Left lung (tissue), 14 donors: ENCODE measurements at places on chromosomes 4 and X. TPM values are rescaled to one million over a fixed set of nuclear protein-coding genes. Genes with fewer than 3 reads are reported as not detected.

GRCh38 chrX:104697294-104697693 lies 131.3 kb downstream of the IL1RAPL2 start:
- no peaks in the 10 kb centered on the region for H3K36me3 ChIP-seq
- H3K27ac ChIP-seq, result no peak overlapping the region
- DNase-seq, result no peak
- no peaks in the 10 kb centered on the region for H3K4me1 ChIP-seq
- H3K4me3 ChIP-seq, result no peak overlapping the region
- no peaks in the 10 kb centered on the region for H3K27me3 ChIP-seq

DNA sequence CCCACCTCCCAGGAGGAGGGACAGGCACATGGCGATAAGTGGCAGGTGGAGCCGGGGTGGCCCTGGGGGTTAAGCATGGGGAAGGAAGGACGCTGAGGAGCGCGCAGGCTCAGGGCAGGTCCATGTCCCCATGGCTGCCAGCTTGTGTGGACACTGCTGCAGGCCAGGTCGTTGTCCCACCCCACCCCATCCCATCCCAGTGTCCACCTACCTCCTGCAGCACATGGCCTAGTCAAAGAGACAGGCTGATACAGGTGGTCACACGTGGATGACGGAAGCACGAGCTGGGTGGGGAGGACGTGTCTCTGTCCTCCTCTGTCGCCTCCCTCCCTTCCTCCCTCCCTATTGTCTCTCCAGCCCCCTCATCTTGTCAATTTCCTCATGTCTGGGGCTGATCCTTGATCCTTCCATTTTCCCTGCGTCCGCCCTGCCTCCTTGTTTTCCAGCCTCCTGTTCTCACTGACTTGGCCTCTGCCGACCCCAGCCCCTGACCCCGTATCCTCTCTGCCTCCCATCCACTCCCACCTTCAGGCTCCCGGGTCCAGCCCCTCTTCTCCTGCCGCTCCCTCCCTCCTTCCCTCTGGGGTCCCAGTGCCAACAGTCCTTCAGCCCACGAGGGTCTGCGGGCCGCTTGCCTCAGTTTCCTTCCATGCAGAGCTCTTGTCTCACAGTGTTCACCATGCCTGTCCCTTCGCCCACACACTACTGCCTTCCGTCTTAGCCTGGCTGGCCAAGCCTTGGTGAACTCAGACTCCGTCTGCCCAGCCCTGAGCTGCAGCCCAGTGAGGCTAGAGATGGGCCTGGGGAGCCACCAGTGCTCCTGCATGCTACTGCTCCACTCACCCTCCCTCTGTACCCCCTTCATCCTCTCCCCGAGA lies 15.5 kb upstream of the ADD1 start:
- no peak overlapping the region for H3K4me3 ChIP-seq
- no peaks in the 10 kb centered on the region for H3K4me1 ChIP-seq
- no peaks in the 10 kb centered on the region for H3K27me3 ChIP-seq

ADGRG2 gene
- 2.4 TPM for total RNA-seq

DNA sequence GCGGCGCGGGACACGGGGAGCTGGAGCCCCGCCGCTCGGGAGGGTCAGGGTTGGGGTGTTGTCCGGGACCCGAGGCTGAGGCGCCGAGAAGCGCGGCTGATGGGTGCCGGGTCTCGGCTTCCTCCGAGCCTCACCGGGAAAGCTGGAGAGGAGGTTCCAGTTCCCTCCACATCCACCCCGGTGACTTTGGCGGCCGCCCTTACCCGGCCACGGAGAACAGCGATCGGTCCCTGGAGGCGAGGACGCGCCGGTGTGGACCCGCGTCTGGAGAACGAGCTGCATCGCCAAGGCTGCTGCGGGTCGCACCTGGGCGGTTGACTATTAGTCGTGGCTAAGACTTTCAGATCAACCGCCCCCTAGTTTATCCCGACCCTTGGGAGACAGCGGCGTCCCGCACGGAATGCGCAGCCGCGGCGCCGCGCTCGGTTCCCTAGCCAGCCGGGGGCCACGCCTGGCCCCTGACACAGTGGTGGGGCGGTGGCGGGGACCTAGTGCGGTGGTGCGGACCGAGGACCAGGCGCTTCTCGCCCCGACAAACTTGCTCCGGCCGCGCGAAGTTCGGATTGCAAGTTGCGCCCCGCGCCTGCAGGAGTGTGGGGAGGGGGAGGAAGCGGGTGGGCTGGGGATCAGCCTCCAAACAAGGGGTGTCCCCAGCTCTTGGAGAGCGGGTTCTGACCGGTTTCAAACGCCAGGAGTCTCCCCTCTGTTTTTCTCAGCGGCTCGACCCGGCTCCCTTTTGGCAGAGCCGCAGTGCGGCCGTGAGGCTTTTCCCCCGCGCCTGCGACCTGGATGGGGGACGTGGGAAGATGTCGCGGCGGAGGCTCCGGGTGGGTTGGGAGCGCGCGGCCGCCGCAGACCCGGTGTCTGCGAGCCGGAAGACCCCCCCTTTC lies 568 bp downstream of the FHDC1 start:
- peak overlapping the region; percentile 58 for H3K4me3 ChIP-seq
- peaks cover 5% of the 10 kb centered on the region for H3K27me3 ChIP-seq
- peaks cover 33% of the 10 kb centered on the region for H3K4me1 ChIP-seq
- H3K36me3 ChIP-seq, result no peaks in the 10 kb centered on the region
- DNase-seq, result peak; percentile 85
- peak overlapping the region; percentile 82 for H3K27ac ChIP-seq

- DNase-seq, result no peak
- H3K27ac ChIP-seq, result no peak overlapping the region
- H3K36me3 ChIP-seq, result no peaks in the 10 kb centered on the region
- H3K27me3 ChIP-seq, result no peaks in the 10 kb centered on the region
These were observed 46.6 kb upstream of the DHX15 start for GRCh38 chr4:24630937-24631336.

DNA sequence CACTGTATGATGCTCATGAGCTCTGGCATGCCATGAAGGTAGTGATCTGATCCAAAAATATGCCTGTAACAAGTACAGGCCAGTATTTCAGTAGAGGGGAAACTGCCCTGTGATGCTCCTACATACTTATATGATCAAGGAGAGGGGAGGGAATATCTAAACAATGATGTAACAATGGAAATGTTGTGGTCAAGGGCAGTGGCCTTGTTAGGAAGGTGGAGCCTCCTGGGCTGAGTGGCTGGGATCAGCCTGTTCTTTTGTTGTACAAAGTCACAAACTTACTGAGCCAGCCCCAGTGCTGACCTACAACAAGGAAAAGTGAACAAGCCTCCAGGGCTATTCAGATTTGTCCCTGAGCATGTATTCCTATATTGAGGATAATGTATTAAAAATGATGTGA lies 70.3 kb downstream of the ANXA10 start:
- no peak for DNase-seq
- no peaks in the 10 kb centered on the region for H3K4me1 ChIP-seq
- H3K36me3 ChIP-seq, result no peaks in the 10 kb centered on the region
- no peak overlapping the region for H3K27ac ChIP-seq
- no peak overlapping the region for H3K4me3 ChIP-seq

SERPINA7 gene
- not detected for total RNA-seq

ELMOD2 gene
- 29.4 TPM for total RNA-seq

DNA sequence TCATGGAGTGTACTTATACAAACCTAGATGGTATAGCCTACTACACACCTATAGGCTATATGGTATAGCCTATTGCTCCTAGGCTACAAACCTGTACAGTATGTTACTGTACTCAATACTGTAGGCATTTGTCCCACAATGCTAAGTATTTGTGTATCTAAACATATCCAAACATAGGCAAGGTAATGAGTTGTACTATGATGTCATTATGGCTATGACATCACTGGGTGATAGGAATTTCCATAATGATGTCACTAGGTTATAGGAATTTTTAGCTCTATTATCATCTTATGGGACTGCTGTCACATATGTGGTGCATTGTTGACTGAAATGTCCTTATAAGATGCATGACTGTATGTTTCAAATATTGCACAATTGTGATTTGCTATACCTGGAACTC lies 5.5 kb upstream of the PAGE1 start:
- H3K4me3 ChIP-seq, result no peak overlapping the region
- H3K36me3 ChIP-seq, result no peaks in the 10 kb centered on the region
- H3K27me3 ChIP-seq, result no peaks in the 10 kb centered on the region
- no peaks in the 10 kb centered on the region for H3K4me1 ChIP-seq
- no peak for DNase-seq
- no peak overlapping the region for H3K27ac ChIP-seq

- H3K36me3 ChIP-seq, result no peaks in the 10 kb centered on the region
- H3K4me3 ChIP-seq, result no peak overlapping the region
- no peaks in the 10 kb centered on the region for H3K4me1 ChIP-seq
- H3K27me3 ChIP-seq, result no peaks in the 10 kb centered on the region
- DNase-seq, result no peak
These were observed 433.9 kb upstream of the ATOH1 start for GRCh38 chr4:93394545-93395081.

GAB1 gene
- 54.1 TPM for total RNA-seq

GSX2 gene
- not detected for total RNA-seq

RBM47 gene
- total RNA-seq, result 83.5 TPM

DNA sequence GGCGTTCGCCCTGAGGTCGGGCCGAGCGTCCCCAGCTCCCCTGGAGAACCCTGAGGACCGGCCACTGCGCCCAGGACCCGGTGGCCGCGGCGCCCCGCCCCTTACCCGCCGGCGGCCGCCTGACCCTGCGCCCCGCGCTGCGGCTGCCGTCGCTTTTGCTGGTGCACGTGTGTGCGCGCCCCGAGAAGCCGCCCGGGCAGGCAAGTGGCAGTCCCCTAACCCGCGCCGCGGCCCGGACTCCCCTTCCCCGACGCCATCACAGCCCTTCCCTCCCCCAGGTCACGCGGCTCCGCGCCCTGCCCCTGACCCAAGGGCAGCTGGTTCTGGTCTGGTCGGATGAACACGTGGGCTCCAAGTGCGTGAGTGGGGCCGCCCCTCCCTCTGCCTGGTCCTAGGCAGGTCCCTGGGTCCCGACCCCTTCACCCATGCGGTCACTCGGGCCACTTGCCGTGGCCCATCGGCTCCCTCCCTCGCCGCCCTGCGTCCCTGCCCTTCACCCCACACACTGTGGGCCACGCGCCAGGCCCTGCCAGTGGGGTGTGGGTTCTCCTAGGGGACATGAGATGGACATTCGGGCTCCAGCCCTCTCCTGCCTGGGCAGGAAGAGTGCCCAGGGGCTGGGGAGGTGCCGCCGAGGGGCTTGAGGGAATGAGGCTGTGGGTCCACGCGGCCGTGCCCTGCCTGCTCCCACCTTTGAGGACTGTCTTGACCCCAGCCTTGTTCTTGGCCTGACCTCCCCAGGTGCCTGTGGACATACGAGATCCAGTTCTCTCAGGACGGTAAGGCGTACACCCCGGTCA lies 8.0 kb upstream of the FGFRL1 start:
- H3K4me3 ChIP-seq, result no peak overlapping the region
- H3K4me1 ChIP-seq, result peaks cover 19% of the 10 kb centered on the region
- no peaks in the 10 kb centered on the region for H3K36me3 ChIP-seq
- no peak overlapping the region for H3K27ac ChIP-seq

DNA sequence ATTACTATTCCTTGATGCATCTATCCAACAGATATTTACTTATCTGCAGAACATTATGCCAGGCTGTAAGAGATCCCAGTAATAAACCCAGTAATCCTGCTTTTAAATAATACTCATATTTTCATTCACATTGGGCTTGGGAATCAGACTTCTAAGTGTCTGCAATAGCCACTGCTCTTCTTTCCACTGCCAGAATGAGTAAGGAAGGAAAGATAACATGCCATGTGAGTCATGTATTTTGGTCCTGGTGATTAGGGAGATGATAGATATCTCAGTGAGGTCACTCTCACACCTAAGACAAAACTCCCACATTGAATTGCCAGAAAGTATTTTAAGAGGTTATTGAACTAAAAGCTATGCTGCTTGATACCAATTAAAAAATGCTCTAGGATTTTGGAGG lies 13.9 kb upstream of the HEPH start:
- H3K27ac ChIP-seq, result no peak overlapping the region
- H3K36me3 ChIP-seq, result no peaks in the 10 kb centered on the region
- H3K4me1 ChIP-seq, result no peaks in the 10 kb centered on the region
- no peaks in the 10 kb centered on the region for H3K27me3 ChIP-seq
- no peak overlapping the region for H3K4me3 ChIP-seq
- no peak for DNase-seq

DNA sequence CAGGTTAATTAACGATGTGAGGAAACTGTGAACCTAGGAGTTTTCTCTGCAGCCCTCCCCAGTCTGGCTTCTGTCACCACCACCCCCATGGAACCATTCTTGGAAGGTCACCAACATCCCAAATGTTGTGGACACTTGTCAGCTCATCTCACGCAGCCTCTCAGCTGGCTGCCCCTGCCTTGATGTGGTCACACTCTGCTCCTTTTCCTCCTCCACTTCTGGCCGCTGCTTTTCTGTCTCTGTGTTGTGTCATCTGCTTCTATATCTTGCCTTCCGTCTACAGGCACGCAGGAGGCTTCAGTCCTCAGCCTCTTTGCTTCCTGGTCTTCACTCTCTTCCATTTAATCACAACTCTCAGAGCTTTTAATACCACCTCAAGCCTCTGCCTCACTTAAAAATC lies 371.5 kb upstream of the SLIT2 start:
- no peaks in the 10 kb centered on the region for H3K4me1 ChIP-seq
- H3K36me3 ChIP-seq, result no peaks in the 10 kb centered on the region
- no peak overlapping the region for H3K27ac ChIP-seq
- no peak overlapping the region for H3K4me3 ChIP-seq
- no peaks in the 10 kb centered on the region for H3K27me3 ChIP-seq

GRCh38 chr4:82216219-82216618 lies 157.6 kb downstream of the HNRNPD start:
- no peak overlapping the region for H3K27ac ChIP-seq
- H3K36me3 ChIP-seq, result no peaks in the 10 kb centered on the region
- H3K4me3 ChIP-seq, result no peak overlapping the region
- H3K27me3 ChIP-seq, result no peaks in the 10 kb centered on the region
- no peak for DNase-seq
- H3K4me1 ChIP-seq, result no peaks in the 10 kb centered on the region

DNA sequence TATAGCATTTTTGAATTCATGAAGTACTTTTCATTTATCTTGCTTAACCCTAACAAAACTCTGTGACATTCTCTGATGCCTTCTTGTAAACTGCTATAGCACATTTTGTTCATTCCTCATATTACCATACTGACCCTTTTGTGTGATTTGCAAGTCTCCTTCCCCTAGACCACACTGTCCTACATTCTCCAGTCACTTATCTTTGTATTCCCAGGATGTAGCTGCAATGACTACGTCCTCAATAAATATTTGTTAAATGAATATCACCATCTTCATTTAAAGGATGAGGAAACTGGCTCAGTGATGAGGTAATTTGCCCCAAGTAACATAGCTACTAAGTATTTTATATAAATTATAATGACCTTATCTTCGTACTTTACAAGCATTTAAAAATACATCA lies 11.9 kb downstream of the HUWE1 start:
- peaks cover 9% of the 10 kb centered on the region for H3K27me3 ChIP-seq
- H3K4me1 ChIP-seq, result peaks cover 4% of the 10 kb centered on the region
- H3K36me3 ChIP-seq, result peaks cover 20% of the 10 kb centered on the region
- H3K4me3 ChIP-seq, result no peak overlapping the region
- H3K27ac ChIP-seq, result no peak overlapping the region

ZNF827 gene
- 9.2 TPM for total RNA-seq

CXorf58 gene
- total RNA-seq, result not detected

TXK gene
- total RNA-seq, result 2.4 TPM
